ENCODE measurements at places on chromosomes 12 and 14.

GRCh38 chr12:13798162-13798561 is 183.2 kb downstream of the GRIN2B start:
- DNase-seq, result no peak

GRCh38 chr12:110246636-110247339 is 34.3 kb upstream of the ATP2A2 start:
- DNase-seq, result no peak

GRCh38 chr12:50246873-50247612 is 36.3 kb downstream of the LIMA1 start:
- DNase-seq, result no peak

DNA sequence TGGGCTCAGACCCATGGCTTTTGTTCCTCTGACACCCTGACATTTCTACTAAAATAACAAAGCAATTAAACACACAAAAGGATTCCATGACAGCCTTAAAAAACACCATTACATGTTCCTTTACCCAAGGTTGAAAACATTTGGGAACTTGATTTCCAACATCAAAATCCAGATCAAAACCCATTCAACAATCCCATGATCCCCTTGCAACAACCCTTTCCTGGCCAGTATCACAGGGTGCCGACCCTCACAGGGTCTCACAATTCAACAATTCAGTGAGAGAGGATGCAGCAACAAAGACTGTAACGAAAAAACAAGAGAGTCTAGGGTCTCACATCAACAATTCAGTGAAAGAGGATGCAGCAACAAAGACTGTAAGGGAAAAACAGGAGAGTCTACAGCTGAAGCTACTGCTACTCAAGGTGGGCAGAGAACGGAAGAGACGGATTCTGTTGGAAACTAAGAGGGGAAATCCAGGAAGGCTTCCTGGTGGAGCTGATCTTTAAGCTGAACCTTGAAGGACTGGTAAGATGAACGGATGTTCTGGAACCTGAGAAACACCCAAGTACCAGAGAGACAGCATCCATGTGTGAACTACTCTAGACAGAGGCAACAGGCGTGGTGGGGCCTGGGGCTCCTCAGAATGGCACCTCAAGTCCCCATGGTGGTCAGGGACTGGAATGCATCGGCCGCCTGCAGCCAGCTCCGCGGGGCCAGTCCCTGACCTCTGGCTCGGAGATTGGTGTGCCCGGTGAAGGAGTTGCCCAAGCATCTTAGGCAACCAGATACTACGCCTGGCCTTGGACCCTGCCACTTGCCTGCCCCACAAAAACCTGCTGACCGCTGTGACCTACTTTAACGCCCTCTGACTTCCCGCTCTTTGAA is 22.7 kb upstream of the ZFP36L1 start:
- no peak for DNase-seq

DNA sequence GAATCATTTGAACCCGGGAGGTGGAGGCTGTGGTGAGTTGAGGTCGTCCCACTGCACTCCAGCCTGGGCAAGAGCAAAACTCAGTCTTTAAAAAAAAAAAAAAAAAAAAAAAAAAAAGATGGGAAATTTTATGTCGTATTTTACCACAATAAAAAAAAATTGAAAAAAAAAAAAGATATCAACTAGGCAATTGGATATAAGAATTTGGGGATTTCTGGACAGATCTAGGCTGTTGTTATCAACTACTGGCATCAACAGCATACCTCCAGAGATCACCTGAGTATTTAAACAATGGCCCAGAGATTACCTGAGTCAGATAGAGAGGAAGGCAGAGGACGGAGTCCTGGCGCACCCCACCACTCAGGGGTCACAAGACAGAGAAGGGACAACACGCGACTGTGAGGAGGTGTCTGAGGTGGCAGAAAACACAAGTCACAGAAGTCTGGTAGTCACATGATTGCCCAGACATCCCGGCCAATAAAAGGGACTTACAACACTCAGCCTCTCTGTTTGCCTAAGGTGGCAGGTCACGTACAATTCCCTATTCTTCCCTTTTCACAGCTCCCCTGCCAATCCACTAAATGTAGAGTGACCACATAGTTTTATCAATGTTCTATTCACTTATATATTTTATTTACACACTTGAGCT is 1.8 kb downstream of the SPRING1 start:
- no peak for DNase-seq

- DNase-seq, result peak; percentile 26
Observed at GRCh38 chr12:116697305-116697704, 40.6 kb downstream of the SPRING1 start.

DNA sequence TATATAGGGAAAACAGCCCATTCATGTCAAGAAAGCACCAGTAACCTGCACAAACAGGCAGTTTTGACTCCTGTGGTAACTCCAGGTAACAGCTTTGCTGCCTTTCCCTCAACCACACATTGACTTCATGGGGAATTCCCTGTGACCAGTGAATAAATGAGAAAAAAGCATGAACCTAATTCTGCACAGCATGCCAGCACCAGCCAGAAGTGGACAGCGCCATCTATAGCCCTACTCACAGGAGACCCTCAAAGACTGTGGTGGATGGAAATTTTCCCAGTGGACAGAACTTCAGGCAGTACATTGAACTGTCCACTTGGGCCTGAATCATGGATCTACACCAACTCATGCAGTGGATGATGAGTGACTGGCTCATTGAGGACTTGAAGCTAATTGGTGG is 152.1 kb downstream of the SLC8A3 start:
- no peak for DNase-seq

DNA sequence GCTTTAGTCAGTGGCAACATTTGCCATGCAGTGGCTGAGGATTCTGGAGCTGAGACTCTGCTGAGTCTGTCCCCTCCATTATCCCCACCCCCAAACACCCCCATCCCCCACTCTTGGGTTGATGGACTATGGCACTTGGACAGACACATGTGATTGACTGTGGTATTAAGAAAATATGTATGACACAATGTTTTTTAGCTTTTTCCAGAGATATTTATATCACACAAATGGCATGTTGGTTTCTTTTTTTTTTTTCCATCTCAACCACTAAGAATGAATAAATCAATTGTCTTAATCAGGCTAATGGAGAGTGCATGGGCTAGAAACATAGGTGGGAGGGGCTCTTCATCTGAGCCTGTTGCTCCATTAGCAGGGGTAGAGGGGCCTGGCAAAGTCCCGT is 30.7 kb upstream of the MAP1LC3B2 start:
- no peak for DNase-seq

DNA sequence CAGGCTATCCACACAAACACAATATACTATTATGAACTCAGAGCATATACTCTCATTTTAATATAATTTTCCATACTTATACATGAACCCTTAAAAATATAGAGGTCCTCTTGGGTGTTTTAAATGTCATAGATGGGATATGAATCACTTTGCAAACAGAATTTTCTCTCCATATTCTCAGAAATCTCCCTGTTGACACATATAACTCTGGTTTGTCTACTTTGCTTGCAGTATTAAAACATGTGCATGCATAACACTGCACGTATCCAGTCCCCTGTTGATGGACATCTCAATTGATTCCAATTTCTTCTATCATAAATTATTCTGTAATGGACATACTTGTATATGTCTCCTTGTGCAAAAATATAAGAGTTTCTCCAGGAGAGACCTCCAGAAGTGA is 417.5 kb upstream of the TBX3 start:
- DNase-seq, result no peak

- no peak for DNase-seq
Observed at GRCh38 chr12:105067511-105068031, 16.7 kb downstream of the ALDH1L2 start.

- DNase-seq, result no peak
Observed at GRCh38 chr12:79426121-79426520, 264.6 kb downstream of the PAWR start.

- no peak for DNase-seq
Observed at GRCh38 chr12:88503281-88503703, 77.0 kb downstream of the KITLG start.

GRCh38 chr14:75222208-75222701 is 45.8 kb upstream of the TMED10 start:
- DNase-seq, result no peak

DNA sequence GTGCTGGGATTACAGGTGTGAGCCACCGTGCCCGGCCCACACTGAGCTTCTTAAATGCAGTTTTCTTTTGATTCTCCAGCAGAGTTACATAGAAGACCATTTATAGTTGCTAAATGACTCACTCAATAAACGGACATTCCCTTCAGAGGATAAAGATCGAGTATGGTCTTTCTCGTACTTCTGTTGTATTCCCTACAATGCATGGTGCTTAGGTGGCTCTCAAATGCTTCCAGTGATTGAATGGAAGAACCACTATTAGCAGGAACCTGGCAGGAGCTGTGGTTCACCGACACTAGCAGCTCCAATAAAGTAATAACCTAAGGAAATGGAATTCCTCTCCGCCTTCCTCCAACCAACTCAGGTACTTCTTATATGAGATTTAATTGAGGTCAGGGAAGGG is 3.9 kb upstream of the GPRC5A start:
- no peak for DNase-seq

DNA sequence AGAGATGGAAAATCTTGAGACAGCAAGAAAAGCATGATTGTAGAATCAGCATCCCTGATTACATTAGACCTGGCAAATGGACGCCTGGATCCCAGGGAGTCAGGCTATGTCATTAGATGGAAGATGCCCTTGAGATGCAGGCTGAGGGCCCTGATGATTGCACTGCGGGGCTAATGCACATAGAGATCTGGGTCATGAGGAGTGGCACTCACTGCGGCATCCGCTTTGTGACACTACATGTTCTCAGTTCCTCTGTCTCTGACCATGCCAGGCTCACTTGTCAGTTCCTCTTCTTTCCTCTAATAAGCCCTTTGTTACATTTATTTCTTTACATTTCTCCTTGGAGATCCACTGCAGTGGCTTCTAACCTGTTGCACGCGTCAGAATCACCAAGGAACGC is 70.1 kb upstream of the GPATCH2L start:
- DNase-seq, result no peak

DNA sequence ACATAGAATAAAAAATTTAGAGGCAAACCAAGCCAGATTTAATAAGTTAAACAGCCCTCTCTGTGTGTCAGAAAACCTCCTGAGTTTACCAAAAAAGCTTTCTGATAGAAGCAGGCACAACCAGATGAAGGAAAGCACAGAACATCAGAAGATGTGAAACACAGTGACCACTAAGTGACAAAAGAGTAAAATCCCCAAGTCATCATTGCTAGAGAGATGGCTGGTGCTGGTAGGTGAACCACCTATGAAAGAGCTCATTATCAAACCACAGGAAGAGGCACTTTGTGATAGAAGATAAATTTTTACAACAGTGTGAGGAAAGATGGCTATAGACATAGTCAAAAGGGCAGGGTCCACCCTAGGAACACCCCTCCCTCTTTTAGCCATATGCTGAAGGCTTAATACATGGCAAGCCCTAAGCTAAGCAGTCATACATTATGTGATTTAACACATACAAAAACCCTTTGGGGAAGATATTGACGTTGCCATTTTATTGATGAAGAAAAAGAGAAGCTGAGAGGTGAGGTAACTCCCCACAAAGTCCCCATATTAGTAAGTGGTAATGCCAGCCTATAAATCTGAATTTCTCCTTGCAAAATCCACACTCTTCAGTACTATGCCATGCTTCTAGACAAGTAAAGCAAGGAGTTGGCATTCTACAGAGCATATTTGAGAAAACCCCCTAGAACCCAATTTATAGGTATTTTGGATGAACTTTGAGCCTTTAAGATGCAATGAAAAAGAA is 449.9 kb downstream of the LRIG3 start:
- DNase-seq, result no peak

GRCh38 chr14:97824218-97824617 is 1027.0 kb downstream of the VRK1 start:
- DNase-seq, result no peak

GRCh38 chr12:102959391-102959790 is 1.9 kb downstream of the ASCL1 start:
- DNase-seq, result no peak

GRCh38 chr12:85865890-85866289 is 8.2 kb upstream of the NTS start:
- DNase-seq, result no peak

DNA sequence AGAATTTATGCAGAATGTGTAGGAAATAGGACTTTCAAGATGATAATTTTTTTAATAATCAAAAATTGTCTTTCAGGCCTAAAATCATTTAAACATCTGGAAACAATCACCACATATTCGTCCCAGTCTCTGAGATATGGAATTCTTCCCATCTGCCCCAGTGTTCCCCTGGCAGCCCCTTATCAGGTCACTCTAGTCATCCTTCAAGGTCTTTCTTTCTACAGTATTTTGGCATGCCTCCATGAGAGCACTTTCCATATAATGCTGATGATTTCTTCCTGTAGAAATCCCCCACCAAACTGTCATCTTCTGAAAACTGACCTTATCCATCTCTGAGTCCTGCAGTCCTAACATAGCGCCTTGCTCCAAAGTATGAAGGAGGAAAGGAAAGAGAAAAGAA is 422.1 kb downstream of the RPS29 start:
- no peak for DNase-seq

DNA sequence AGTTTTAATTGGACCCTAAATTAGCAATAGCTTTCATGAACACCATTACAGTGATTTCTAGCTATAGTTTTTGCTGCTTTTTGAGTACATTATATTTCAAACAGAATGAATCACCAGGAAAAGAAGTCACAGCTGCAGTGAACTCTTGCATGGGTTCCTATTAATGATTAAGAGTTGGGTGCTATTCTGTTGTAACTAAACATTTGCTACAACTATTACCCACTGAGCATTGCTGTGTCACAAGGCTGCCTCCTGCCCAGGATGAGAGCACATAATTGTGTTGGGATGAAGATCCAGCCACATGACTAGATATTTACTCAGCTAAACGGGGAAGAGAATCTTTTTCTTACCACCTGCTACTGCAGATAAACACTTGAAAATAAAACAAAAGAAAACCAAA is 152.7 kb downstream of the GXYLT1 start:
- DNase-seq, result no peak

GRCh38 chr12:12792421-12792820 is 7.0 kb downstream of the APOLD1 start:
- no peak for DNase-seq

DNA sequence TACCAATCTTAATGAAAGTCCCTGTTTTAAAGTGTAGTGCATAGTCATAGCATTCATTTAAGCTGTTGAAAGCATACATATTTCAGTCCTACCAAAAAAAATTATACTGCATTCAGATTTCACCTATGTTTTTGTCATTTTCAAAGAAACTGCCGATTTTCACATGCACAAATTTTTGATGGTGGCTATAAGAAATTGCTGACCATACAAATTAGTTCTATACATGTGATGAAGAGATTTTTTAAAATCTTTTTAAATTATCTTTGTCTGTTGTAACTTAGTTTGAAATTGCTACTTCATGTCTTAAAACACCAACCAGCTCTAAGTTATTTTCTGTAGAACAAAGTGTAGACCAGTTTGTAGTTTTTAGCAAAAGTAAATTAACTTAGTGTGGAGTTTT is 3.5 kb upstream of the GTF2A1 start:
- DNase-seq, result no peak

DNA sequence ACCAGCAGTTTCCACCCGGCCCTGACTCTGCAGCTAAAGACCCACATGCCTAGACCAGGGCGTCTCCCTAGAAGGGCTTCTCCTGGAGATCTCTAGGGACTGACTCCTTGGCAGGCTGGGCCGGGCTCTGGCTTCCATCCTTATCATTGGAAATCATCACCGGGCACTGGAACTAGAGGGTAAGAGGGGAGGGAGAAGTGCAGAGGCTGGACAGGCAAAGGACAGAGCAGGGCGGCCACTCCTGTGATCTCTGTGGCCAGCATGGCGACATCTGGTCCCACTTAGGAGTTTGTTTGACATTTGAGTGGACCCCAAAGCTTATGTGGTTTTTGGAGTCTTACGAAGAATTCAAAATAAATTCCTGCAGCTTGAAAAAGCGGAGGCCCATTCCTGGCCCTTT is 7.1 kb downstream of the LTBP2 start:
- no peak for DNase-seq

All from bone marrow (tissue), 2 donors.